A549 treated with CpdA at 1 μM for 4 hours (cell line): ENCODE measurements at places on chromosomes 2 and 18. TPM values are rescaled to one million over a fixed set of nuclear protein-coding genes. Genes with fewer than 3 reads are reported as not detected.

The CCDC68 gene
- total RNA-seq: 2.4 to 4.5 TPM (median 3.6 TPM) in 5 replicates

The STAM2 gene
- 7.6 to 11.9 TPM (median 9.9 TPM) in 5 replicates for total RNA-seq

The TPO gene
- 0.07 to 0.18 TPM (median 0.13 TPM) in 4 of 5 replicates, not detected in the other for total RNA-seq

The SERPINB10 gene
- total RNA-seq: not detected in 5 replicates
